ENCODE measurements at places on chromosomes 7 and 10.

GRCh38 chr7:70271617-70272081 lies 673.4 kb downstream of the AUTS2 start:
- DNase-seq: no peak

DNA sequence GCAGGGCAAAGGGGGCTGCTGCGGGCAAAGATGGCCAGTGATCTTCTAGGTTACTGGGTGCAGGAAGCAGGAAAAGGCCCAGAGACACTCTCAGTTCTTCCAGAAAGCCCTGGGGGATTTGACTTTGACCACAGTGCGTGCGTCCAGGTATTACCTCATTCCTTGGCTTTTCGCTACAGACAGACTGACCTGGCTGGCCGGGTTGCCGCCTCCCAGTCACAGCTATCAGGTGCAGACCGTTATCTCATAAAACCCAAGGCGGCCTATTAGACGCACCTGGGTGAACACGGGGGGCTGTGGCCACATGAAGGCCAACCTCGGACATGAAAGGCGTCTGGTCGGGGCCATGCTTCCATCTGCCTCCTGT lies 80.3 kb downstream of the FOXL3 start:
- DNase-seq: no peak

DNA sequence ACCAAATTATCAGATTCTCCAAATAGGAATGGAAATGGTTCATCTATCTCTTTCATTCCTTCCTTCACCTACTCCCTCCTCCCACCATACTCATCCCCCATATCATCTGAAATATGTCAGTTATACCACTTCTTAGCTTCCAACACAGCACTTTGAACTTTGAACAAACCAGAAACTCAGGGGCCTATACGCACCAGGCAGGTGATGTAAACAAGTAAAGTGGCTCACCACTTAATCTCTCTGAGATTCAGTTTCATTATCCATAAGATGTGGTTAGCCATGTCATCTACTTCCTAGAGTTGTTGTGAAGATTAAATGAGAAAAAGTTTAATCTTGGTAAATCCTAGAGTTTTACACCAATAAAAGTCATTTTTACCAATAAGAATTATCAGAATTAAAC lies 65.9 kb upstream of the LRRN3 start:
- no peak for DNase-seq

DNA sequence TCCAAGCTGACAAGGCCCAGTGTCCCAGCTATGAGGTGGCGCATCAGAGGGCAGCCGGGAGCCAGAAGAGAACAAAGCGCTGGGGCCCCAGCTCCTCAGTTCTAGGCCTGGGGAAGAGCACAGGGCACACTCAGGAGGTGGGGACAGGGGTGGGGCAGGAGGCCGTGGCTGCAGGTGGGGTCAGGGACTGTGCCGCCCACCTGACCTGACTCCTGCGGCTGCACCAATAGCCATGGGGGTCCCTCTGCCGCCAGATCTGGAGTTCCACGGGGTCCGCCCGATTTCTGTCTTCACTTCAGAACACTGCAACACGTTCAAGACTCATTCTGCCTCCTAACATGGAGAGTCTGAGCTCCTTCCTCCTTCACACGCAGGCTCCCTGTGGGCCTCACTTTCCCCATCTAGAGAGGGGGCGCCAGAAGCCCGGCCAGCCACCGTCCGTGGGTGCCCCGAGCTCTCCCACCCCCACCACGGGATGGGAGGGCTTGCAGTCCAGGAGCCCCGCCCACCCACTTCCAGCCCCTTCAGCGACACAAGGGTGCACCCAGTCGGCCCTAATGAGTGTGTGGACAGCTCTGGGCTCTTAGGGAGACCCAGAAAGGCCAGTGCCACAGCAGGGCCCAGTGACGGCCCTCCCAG lies 278.3 kb downstream of the MAD1L1 start:
- DNase-seq: no peak

DNA sequence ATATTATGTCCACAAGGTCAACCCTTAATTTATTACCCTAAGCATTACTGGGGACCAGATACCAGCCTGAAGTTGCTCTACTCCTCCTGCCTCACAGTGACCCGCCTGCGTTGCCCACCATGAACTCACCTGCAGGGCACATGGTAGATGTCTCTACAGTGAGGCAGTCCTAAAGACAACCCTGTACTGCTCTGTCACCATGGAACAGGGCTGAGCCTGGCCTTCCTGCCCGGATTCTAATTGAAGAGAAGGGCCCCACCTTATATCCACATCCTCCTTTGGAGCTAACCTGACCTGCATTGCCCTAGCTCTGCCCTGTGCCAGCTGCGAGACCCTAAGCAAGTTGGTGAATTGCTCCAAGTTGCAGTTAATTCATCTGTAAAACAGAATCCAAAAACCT lies 4.1 kb downstream of the SH3PXD2A start:
- no peak for DNase-seq

- no peak for DNase-seq
These were observed 10.1 kb upstream of the KCNMA1 start for GRCh38 chr10:77647543-77648293.

DNA sequence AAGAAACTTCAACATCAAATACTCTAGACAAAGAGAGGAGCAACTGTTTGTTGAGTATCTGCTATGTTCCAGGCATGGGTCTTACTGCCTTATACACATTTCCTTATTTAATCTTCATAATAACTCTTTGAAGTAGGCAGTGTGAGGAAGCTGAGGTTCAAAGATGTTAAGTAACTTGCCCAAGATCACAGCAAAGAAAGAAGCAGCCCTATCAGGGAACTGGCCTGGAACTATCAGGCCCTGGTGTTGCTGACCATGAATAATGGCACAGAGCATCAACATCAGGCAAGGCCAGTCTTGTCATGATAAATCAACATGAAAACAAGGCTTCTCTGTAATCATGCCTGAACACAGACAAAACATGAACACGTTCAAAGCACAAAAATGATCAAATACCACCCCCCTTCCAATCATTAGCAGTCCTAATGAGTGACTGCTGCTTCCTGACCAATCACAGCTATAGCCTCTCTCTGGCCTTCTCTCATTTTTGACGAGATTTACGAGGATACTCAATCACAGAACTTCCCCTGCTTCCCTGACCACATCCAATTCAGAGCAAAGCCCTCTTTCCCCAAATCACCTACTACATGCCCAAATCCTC lies 2.3 kb downstream of the GSDME start:
- DNase-seq: no peak

DNA sequence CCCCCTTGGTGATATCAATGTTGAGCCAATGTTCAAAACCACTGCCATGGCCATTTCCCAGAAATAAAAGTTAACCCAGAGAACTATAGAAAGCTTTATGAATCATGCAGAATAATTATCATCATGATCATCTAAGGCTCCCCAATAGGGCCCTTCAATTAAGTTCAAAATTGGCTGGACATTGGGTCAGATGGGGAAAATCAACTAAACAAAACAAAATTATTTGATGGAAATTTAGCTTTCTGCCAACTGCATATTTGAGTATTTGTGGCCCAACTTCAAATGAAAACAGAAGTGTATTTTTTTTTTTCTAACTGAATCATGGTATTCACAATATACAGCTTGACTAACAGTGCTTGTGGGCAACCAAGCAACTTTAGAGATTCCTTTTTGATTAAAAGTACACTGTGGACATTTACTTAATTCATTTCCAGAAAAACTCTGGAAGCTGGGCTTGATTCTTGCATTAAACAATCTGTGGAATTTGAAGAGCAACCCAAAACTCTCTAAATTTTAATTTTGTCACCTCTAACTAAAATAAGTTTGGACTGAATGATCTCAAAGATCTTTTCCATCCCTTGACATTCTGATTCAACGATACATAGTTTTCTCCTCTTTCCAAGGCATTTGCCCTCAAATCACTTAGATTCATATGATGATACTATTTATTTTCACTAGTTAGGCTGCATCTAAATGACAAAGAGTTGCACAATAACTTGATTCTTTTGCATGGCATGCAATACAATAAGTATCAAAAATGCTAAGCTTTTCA lies 203.2 kb downstream of the AHR start:
- no peak for DNase-seq

DNA sequence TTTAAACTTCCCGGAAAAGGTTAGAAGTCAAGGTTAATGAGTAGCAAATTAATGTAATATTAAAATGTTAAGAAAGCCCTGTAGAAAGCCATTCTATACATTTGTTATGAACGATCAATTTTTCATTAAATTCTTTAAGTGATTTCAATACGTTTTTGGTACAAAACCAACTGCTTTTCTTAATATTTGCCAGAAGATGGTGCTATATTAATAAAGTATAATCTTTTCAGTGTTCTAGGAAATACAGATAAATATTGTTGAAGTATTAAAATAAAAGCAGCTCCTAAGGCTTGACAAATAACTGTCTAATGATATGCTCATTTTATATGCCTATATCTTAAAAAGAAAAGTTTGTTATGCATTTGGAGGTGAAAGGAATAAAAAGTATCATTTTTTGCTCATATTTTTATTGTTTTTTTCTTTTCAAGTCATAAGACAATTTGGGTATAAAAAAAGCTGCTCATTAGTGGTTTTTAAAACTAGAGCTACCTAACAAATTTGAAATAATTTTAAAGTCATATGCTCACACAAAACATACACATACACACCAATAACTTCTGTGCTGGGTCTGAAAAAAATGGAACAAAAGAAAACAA lies 130.3 kb upstream of the POT1 start:
- no peak for DNase-seq

GRCh38 chr7:30845426-30846135 lies 66.1 kb upstream of the AQP1 start:
- DNase-seq: peak; percentile 71

DNA sequence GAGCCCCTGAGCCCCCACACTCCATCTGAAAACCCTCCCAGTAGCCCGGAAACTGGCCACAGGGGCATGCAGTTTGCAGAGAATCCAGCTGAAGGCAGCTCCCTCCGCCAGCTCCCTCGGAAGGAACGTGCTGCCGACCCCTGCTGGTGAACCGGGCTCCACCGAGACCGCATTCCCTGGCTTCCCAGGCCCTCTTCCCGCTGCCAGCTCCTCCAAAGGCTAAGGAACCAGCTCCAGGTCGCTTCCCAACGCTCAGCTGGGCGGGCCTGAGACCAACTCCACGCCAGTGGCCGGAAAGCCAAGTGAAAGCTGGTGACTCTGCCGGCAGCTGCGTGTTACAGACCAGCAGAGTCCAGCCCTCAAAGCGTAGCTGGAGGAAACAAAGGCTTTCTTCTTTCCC lies 35.8 kb downstream of the GPER1 start:
- DNase-seq: no peak

DNA sequence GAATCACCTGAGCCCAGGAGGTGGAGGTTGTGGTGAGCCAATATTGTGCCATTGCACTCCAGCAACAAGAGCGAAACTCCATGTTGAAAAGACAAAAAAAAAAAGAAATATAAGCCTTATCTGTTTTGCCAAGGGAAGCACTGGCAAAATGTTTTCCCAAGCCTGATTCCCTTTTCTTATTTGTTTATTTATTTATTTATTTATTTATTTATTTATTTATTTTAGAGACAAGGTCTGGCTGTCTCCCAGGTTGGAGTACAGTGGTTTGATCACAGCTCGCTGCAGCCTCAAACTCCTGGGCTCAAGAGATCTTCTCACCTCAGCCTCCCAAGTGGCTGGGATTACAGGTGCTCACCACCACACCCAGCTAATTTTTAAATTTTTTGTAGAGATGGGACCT lies 44.2 kb downstream of the SVOPL start:
- no peak for DNase-seq

DNA sequence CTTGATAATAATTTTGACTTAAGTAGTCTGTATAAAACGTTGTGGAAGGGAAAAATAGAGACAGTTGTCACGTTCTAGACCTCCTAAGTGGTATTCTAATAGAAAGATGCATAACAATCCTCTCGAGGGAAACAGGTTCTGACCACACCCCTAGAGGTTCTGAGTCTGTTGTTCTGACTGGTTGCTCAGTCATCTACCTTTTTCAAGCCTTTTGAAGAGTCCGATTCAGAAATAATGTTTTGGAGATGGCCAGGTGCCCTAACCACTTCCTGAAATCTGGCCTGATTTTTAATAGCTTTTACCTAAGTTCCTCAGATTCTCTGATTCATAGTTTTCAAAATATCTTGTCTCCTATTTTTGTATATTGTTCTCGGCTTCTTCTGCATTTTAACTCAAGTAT lies 175.6 kb downstream of the HDAC9 start:
- DNase-seq: no peak

- DNase-seq: no peak
These were observed 7.0 kb downstream of the CALML3 start for GRCh38 chr10:5531558-5532306.

DNA sequence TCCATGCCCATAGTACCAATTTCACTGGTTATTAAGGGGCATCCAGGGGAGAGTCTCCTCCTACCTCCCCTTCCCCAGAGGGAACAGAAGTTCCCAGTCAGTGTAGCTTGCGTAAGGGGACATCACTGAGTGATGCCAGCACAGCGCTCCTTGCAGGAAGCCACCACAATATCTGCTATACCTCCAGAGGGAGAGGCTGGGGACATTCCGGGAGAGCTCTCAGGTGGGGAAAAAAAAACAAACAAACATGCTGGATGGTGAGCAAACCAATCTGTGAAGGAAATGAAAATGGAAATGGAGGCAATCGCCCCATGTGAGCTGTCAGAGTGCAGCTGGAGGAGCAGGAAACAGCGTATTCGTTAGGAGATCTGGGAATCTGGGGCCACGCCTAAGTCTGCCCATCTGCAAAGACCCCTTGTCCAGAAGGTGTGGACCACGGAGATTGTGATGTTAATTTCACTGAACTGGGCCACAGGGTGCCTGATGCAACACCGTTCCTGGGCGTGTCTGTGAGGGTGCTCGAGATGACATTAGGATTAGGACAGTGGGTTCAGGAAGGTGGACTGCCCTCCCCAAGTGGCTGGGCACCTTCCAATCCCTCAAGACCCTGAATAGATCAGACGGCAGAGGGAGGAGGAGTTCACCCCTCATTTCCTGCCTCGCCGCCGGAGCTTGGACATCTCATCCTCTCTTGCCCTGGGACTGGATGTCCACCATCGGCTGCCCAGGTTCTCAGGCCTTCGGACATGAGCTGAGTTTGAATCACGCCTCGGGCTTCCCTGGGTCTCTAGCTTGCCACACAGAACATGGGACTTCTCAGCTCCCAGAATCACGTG lies 30.5 kb downstream of the GNA12 start:
- no peak for DNase-seq

GRCh38 chr7:44797329-44798258 lies 1.1 kb downstream of the PPIA start:
- DNase-seq: peak; percentile 77

DNA sequence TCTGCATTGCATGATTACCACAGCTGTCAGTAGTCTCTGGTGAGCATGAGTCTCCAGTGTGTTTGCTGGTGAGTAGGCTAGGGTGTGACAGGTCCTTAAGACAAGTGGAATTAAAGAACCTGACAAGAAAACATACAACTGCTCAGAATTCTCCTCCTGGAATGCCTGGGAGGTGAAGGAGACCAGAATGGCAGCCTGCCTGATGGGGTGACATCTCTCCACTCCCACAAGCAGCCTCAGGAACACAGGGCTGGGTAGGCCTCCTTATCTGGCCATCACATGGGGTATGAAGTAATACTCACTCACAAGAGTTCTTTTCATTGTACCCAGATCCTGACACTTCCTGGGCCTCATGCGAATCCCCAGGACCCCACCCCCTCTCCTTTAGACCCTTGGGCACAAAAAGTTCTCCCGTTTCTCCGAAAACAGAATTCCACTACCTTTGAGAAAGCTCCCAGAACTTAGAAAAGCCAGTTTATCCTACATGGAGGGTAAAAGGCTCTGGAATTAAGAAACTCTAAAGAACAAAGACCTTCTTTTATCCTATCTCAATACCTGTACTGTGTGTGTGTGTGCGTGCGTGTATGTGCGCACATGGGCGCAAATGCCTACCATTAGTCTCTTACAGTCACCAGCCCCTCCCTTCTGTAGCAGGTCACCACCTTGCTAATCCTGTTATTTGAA lies 33.4 kb upstream of the C1GALT1 start:
- no peak for DNase-seq
